Activated CD8-positive, alpha-beta memory T cell treated with anti-CD3 and anti-CD28 coated beads, Interleukin-2, amount 10 ng/mL, durations not matched to agents 7 days and 5 days (primary cell): ENCODE measurements at places on chromosomes 2 and 18.

- no peak for DNase-seq
These were observed 282 bp upstream of the PUS10 start for GRCh38 chr2:61018318-61018755.

DNA sequence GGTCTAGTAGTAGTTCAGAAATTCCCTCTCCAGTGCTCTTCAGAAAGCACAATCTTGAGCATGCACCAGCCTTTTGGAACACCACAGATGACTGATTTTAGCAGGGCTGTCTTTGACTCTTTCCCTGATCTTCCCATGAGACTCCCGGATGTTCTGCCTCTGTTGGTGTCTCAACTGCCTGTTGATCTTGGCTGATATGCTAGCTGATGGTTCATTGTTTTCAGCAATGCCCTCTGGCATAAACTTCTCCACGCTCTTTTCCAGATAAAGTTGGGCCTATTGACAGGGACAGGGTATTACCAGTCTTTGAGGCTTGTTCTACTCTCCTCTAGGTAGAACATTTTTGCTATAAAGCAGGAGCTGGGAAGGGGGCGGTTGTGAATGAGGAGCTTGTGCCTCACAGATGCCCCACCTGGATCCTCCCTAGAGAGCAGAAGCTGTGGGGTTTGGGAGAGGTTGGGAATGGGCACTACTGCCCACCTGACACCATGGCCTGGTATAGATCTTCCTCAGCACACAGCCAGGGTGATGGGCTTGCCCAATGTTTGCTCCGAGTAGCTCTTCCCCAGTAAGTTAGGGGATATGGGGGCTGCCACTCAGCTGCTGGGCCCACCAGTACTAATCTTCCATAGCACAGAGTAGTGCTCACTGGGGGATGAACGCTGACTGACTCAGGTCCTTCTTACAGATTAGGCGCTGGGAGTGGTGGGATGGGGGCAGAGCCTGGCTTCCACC lies 111.3 kb downstream of the PTGR3 start:
- DNase-seq: no peak

GRCh38 chr2:15941481-15941850 lies 1.1 kb downstream of the MYCN start:
- no peak for DNase-seq

- DNase-seq: peak; percentile 65
These were observed 66.2 kb downstream of the SP3 start for GRCh38 chr2:173898996-173899395.

- DNase-seq: no peak
These were observed 37.3 kb downstream of the CFAP36 start for GRCh38 chr2:55556809-55557208.
